Activated naive CD4-positive, alpha-beta T cell treated with anti-CD3 and anti-CD28 coated beads, Interleukin-2, amount 50 U/mL, for 72 hours (primary cell): ENCODE measurements at places on chromosomes 3 and 15. TPM values are rescaled to one million over a fixed set of nuclear protein-coding genes. Genes with fewer than 3 reads are reported as not detected.

DNA sequence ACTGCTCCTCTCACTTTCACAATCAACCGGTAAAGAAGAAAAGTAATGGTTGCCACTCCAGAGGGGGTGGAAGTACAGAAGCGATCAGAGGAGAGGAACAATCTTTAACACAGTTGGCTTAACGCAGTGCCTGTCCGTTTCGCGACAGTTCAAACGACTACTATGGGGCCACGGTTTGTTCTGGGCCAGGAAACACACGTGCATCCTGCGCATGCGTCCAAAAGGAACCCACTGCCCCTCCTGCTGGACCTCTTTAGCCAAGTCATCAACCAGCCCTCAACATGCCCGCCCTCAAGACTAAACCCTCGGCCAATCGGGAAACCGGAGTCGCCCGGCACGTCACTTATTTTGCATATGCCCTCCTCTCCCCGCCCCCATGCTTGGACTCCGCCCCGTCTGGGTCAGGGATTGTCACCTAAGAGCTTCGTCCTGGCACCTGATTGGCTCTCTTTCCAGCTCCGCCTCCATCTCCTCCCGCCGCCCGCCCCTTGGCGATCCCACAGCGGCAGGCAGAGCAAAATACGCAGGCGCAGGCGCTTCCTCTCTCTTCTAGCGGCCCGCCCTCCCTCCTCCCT is 345 bp upstream of the CDV3 start:
- DNase-seq, result peak; percentile 100

Gene GOLGA8F
- total RNA-seq, result not detected

- DNase-seq, result no peak
Observed at GRCh38 chr3:42660131-42660715, 6.7 kb downstream of the ZBTB47 start.

- no peak for DNase-seq
Observed at GRCh38 chr3:108099244-108099643, 8.4 kb upstream of the CD47 start.

Gene TMEM207
- not detected for total RNA-seq

Gene MPI
- 22.0 TPM for total RNA-seq
